Activated CD4-positive, alpha-beta memory T cell treated with anti-CD3 and anti-CD28 coated beads for 36 hours (primary cell): ENCODE measurements at places on chromosomes 11 and 22.
A peak's percentile ranks its signal among the peaks of the same experiment; 100 is the strongest.

GRCh38 chr11:106278391-106278790 is 200.9 kb downstream of the AASDHPPT start:
- DNase-seq: no peak

GRCh38 chr22:23357053-23357452 is 176.7 kb downstream of the BCR start:
- no peak for DNase-seq

GRCh38 chr11:34696862-34697261 is 76.0 kb downstream of the EHF start:
- no peak for DNase-seq

- no peak for DNase-seq
Observed at GRCh38 chr11:88431675-88432341, 94.3 kb upstream of the CTSC start.

DNA sequence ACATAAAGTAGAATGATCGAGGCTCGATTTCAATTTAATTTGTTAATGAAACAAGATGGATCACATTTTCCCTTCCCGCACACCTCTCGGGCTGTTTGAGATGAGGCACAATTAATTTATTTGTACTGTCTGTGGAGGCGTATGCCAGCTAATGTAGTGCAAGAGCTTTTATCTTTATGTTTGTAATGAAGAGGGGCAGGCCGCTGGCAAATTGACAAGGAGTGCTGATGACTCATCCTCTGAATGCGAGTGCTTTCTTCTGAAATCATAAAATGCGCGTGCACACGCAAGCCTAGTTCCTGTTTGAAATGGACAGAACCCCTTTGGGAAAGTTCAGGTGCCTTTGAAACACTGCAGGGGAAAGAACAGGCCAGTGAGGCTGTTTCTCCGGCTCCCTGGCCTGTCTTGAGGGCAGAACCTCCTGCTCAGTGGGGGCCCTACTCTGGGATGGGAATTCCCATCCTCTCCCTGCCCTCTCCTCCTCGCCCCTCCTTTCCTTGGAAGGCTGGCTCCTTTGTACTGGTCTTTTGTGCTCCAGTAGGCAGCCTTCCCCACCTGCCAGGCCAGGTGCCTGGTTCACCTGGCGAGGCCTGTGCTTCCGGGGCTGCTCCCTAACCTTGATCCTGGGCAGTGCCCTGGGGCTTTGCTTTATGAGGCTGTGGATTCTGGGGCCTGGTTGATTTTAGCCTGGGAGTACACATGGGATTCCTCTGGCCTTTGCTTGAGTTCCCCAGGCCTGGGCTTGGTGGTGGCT is 50.3 kb downstream of the TEAD1 start:
- DNase-seq: peak; percentile 23

GRCh38 chr11:122439866-122440810 is 215.4 kb upstream of the UBASH3B start:
- DNase-seq: no peak

GRCh38 chr11:86938900-86939880 is 16.0 kb downstream of the FZD4 start:
- no peak for DNase-seq

- DNase-seq: no peak
Observed at GRCh38 chr22:29946220-29946619, 63.2 kb downstream of the MTMR3 start.

- no peak for DNase-seq
Observed at GRCh38 chr11:10979529-10979928, 121.7 kb upstream of the ZBED5 start.

DNA sequence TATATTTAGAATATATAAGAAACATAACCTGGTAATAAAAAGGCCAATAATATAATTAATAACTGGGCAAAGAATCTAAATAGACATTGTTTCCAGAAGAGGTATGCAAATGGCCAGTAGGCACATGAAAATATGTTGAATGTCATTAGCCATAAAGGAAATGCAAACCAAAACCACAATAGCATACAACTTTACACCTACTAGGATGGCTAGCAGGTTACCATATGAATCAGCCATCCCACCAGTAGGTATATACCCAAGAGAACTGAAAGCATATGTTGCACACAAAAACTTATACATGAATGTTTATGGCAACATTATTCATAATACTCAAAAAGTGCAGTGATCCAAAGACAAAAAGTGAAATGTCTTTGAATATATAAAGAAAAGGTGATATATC is 2.7 kb upstream of the OR2D2 start:
- no peak for DNase-seq

DNA sequence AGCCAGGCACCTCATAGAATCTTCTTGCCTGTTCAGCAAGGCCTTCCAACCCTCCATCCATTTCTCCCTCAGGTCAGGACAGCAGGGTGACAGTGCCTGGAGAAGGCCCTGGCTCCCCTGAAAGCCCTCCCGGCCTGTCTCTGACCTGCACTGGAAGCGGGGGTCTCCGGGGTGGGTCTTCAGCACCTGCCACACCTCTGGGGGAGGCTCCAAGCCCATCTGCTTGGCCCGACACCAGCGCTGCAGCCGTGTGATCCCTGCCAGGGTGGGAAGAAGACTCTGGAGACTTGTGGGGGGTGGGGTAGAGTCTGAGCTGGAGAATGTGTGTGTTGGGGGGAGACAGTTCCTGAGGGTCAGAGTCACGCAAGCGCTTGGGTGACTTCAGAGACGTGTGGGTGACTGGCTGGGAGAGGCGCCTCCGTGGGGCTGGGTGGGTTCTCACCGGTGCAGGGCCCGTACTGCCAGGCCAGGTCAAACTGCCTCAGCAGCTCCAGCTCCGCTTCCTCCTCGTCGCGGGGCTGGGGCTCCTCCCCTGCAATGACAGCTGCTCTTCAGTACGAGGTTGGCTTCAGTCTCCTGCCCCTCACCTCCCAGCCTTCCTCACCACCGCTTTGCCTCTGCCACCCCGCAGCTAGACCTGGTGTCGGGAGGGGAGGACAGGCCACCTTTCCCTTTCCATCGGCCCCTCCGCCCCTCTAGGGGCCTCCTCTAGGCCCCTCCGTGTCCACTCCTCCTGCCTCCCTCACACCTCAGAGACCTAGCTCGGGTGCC is 615 bp downstream of the POLD4 start:
- DNase-seq: no peak

DNA sequence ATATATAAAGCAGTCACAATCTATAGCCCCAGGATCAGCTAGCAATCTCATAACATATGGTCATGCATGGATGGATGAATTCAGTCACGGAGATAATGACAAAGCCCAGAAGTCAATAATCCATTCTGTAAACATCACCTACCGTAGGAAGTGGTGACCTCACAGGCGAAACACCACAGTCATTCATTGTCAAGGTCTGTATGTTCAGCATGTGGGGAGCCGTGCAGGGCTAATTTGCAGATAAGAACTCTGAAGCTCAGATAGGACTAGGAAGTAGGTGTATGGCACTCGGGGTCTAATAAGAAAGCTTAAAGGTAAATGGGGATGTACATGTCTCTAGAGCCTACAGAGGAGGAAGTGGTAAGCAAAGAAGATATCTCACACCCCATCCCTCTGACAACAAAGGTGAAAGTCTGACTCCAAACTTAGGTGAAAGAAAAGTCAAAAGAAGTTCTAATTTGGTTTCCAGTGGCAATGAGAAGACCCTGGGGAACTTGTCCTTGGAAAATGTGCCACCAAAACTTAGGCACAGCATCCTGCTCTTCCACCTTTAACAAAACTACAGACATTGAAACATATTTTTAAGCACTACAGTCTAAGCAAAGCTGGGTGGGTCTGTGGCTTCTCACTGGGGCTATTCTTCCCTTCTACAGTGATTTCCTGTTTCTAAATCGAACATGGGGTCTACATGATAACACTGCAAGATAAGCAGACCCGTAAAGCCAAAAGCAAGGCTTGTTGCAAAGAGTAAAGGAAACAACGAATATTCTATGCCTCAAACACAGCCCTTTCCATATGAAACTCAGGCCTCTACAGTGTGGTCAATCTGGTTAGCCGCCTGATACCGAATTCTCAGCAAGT is 5.2 kb downstream of the CRTAM start:
- peak; percentile 58 for DNase-seq

- DNase-seq: no peak
Observed at GRCh38 chr22:44229331-44229730, 48.6 kb downstream of the PARVG start.

DNA sequence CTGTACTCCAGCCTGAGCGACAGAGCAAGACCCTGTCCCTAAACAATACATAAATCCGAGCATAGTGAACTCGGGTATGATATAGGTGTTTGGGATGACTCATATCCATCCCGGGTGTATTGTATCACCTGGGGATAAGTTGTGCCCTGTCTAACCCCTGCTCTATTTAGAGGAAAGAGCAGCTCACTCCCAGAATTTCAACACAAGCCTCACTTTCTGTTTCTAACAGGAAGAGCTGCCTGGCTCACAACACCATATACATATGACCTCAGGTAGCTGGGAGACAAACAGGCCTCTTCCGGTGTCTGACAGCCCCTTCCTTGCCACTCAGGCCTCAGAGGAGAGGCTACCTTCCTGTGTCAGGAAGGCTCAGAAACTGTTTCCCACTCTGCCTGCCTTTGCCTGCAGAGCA is 9.9 kb upstream of the MICALL1 start:
- peak; percentile 71 for DNase-seq

GRCh38 chr11:72755713-72756285 is 3.6 kb upstream of the ARAP1 start:
- no peak for DNase-seq

GRCh38 chr11:10592331-10592730 is 23.9 kb upstream of the LYVE1 start:
- no peak for DNase-seq

DNA sequence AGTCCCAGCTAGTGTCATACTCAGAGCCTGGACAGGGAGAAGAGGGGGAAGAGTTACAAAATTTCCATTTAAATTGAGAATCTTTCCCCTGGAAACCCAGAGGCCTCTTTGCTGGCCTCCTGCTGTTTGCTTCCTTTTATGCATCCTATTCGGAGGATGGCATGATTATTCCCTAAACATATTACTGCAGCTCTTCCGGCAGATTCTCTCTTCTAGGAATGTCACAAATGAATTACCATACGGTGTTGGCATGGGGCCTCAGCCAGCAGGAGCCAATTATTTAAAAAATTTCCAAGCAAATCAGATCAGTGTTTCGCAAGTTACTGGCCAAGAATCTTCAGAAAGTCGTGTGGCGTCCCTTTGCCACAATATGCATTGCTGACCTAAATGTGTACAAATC is 326.7 kb upstream of the NCAM1 start:
- no peak for DNase-seq

- peak; percentile 33 for DNase-seq
Observed at GRCh38 chr11:73192272-73192671, 25.8 kb upstream of the P2RY2 start.

DNA sequence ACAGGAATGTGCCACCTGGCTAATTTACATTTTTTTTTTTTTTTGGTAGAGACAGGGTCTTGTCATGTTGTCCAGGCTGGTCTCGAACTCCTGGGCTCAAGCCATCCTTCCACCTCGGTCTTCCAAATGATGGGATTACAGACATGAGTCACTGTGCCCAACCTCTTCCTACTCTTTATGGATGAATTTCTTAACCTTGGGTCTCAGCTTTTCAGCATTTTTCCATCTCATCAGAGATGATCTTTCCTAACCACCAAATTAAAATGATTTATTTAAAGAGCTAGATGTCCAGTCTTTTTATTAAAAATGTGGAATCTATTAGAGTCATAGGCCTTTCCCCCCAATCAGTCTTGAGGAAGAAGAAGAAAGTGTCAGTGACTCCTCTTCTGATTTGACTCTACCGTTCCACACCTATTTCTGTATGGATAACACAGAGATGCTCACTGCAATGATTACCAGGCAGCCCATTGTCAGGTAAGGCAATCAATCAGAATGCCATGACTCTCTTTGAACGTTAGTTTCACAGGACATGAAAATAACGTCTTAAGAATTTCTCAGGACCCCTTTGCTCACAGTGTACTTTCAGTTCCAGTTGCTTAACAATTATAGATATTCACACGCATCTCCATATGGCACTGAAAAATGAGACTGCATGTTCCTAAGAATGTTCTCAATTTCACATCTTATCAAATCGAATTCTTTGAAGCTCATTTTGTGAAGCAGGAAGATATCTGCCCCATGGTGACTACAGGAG is 51.0 kb downstream of the MIAT start:
- no peak for DNase-seq

DNA sequence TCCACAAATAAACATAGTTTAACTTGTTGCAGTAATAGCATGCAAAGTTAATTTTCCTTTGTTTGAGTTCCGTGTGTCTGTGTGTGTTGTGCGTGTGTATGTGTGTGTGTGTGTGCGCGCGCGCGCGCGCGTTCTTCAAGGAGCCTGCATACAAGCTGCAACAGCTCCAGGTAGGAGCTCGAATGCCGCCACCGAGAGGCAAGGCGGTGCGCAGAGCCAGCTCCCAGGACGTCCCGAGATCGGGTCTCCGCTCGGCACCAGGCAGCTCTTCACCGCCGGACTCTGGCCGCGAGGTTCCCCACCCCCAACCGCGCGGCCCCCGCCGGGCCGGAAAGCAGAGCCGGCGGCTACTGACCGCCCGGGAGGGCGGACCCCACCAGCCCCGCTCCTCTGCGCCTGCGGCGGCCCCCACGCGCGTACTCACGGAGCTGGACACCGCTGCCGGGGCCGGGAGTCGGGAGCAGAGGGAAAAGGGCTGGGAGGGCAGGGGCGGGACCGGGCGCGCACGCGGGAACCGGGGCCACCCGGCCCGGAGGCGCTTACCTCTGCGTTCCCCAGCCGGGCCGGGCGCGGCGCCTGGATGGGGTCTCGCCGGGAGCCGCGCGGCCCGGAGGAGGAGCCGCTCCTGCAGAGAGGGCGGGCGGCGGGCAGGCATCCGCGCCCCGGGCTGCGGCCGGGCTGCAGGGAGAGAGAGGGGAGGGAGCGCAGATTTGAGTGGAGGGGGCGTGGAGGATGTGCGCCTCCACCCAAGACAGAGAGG is 40.4 kb upstream of the AKIP1 start:
- peak; percentile 27 for DNase-seq

- DNase-seq: peak; percentile 47
Observed at GRCh38 chr11:3859373-3859881, 4.0 kb downstream of the STIM1 start.

GRCh38 chr11:123973816-123974215 is 3.8 kb downstream of the OR10S1 start:
- DNase-seq: no peak

DNA sequence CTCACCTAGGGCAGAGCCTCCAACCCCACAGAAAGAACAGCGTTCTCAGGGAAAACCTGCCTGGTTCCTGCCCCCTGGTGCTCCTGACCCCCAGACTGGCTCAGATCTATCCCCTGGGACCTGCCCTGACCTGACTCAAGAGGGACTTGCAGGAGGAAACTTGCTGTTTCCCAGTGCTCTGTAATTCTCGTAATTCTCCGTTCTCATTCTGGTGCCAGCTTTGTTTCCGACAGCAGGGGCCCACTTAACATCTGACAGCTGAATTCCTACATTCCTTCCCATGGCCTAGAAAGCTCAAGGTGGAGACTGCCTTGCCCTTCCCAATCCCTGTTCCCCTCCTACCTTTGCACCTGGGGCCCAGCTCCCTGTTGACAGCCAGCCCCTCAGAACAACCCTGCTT is 12.5 kb upstream of the CSF2RB start:
- no peak for DNase-seq

GRCh38 chr11:85626496-85626895 is 648 bp downstream of the DLG2 start:
- DNase-seq: peak; percentile 30

- DNase-seq: no peak
Observed at GRCh38 chr11:15745266-15745665, 611.1 kb downstream of the SOX6 start.

GRCh38 chr11:64361659-64362058 is 2.7 kb downstream of the RPS6KA4 start:
- no peak for DNase-seq
